Activated gamma-delta T cell treated with anti-CD3 and anti-CD28 coated beads, Interleukin-2, amount 50 U/mL, for 16 hours (primary cell): ENCODE measurements at places on chromosomes 1 and 21.

- no peak for DNase-seq
Observed at GRCh38 chr1:185686821-185687778, 47.1 kb upstream of the HMCN1 start.

DNA sequence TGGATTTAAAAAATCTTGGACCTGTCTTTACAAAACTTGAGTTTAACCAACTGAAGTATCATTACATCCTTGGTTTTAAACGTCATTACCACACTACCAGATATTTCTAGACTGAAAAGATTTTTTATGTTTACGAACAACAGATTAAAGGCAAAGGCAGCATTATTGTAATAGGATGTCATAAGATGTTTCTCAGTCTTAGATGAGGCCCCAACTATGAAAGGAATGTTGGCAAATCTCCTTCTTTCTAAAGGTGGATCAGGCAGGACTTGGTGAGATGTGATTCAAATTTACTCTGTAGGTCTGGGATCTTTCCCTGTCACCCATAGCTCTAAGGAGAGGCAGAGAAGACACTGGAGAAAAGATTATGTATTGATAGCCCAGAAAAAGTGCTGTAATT is 417.9 kb downstream of the PTBP2 start:
- DNase-seq = no peak

- DNase-seq = no peak
Observed at GRCh38 chr1:45923343-45923742, 119.9 kb downstream of the MAST2 start.

DNA sequence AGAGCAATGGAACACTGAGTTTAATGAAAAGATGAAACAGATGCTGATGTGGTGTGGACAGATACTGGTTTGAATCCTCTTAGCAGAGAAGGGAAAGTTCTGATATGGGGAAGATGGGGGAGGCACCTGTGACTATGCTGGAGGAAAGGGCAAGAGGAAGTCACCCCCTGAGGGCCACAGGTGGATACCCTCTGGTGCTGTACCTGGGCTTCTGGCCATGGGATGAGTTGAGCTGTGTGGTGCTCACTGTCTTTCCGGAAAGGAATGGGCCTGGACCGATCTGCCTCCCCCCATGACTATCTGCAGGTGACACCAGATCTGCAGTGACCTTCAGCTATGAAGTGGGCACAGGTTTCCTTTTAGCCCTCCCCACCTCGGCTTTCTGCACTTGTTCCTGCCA is 52.4 kb downstream of the IER5 start:
- no peak for DNase-seq

DNA sequence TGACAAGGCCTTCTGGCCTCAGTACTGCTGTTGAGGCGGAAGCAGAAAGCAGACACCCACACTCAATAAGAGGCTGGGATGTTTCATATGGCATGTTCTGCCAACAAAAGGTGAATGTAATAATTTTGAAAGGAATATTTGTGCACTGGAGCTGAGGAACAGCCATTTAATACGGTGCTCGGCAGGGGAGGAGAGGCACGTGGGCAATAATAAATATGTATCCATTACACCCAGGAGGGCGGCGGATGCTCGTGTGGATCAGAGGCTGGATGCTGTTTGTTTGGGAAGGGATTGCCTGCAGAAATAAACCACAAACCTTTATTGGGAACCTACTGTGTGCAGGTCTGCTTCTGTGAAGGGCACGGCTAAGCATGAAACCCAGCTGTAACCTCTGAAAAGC is 92.0 kb downstream of the VWA5B1 start:
- DNase-seq = no peak

DNA sequence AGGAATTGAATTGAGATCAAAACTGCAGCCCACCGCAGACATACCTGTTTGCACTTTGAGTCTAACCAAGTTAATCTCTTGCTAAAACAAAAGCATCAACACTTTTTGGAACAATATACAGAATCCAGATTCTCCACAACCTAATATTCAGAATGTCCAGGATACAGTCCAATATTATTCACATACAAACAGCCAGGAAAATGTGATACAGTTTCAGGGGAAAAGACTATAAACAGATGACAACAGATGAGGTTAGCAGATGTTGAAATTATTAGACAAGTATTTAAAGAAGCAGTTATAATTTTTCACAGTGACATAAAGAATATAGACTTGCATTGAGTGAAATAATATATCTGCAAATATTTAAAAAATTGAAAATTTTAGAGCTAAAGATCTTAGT is 678.1 kb upstream of the CXADR start:
- DNase-seq = no peak

GRCh38 chr1:228178737-228179684 is 13.4 kb downstream of the IBA57 start:
- DNase-seq = no peak

DNA sequence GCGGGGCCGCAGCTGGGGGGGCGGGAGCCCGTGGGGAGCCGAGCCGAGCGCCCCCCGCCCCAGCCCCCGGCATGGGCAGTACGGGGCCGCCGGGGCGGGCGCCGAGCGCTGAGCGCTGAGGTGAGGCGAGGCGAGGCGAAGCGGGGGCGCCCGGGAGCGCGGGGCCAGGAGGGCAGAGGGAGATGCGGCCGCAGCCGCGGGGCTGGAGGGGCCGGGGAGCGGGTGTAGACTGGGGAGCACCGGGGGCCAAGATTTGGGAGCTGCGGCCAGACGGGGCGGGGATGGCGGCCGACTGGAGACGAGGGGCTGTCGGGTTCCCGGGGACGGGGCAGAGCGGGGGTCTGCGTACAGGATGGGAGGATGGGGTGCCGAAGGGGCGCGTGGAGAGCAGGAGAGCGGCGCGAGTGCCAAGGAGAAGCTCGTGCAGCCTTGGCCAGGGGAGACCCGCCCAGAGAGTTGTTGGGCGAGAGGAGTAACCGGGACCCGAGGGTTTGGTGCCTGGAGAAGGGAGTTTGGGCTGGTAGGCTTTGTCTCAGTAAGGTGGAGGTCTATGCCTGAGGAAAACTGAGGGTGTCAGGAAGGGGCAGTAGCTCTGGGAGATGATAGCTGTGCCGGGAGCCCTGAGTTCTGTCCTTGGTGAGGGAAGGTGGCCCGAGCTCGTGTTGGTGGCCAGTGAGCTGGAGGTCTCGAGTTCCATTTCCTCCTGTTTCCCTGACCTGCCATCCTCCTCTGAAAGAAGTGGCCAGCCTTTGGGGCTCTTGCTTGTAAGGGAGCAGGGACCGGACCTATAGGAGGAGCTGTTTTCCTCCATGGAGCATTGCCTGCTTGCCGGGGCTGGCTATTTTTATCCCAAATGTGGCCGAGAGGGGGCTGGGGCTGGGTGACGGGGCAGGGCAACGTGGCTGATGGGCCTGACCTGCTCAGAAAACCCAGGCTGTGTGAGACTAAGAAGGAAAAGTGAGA is 539 bp downstream of the ATP8B2 start:
- no peak for DNase-seq

GRCh38 chr1:204426971-204427701 is 15.5 kb upstream of the PPP1R15B start:
- no peak for DNase-seq
